ENCODE measurements at places on chromosomes 12 and 14. TPM values are rescaled to one million over a fixed set of nuclear protein-coding genes. Genes with fewer than 3 reads are reported as not detected.
A peak's percentile ranks its signal among the peaks of the same experiment; 100 is the strongest.

DNA sequence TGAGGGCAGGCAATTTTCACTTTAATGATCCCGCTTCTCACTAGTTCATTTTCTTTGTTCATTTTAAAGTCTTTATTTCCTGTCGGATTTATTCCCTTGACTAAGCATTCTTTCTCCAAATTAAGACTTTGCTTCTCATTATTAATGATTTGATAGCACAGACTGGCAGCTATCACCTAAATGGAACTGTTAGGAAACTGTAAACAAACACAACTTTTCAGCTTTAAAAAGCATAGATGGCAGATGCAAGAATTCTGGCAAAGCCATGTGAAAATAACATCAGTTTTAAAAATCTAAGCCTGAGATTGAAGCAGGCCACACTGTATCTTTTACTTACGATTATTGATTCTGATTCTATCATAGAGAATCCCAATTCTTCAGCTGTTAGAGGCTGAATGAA is 111.4 kb downstream of the GARIN6 start:
- no peak for DNase-seq

DNA sequence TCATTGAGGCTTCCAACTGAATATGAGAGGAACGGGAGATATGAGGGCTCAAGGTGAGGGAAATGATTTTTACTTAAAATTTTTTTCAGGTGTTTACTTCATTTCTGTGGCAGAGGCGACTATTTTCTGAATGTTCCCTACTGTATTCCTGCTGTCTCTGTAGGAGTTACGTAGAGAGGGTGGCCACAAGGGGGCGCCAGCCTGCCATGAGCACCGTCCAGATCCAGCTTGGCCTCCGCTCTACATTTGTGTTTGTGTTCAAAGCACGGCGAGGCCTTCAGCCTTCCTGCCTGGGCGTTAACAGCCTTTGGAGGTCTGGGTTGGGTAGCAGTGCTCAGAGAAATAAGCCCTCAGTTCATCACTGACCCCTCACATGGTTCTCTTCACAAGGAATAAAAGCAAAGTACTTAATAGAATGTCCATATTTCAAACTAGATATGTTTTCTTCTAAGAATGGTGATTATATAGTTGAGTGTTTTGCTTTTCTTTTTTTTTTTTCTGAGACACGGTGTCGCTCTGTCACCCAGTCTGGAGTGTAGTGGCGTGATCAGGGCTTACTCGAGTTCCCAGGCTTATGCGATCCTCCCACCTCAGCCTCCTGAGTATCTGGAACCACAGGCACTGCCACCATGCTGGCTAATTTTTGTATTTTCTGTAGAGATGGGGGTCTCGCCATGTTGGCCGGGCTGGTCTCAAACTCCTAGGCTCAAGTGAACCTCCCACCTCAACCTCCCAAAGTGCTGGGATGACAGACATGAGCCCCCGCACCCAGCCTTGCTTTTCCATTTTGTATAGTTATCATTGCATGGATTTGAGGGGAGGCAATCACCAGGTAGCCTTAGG is 22.3 kb downstream of the CKB start:
- DNase-seq: peak; percentile 97

The TDRD9 gene
- total RNA-seq: 2.9 TPM

DNA sequence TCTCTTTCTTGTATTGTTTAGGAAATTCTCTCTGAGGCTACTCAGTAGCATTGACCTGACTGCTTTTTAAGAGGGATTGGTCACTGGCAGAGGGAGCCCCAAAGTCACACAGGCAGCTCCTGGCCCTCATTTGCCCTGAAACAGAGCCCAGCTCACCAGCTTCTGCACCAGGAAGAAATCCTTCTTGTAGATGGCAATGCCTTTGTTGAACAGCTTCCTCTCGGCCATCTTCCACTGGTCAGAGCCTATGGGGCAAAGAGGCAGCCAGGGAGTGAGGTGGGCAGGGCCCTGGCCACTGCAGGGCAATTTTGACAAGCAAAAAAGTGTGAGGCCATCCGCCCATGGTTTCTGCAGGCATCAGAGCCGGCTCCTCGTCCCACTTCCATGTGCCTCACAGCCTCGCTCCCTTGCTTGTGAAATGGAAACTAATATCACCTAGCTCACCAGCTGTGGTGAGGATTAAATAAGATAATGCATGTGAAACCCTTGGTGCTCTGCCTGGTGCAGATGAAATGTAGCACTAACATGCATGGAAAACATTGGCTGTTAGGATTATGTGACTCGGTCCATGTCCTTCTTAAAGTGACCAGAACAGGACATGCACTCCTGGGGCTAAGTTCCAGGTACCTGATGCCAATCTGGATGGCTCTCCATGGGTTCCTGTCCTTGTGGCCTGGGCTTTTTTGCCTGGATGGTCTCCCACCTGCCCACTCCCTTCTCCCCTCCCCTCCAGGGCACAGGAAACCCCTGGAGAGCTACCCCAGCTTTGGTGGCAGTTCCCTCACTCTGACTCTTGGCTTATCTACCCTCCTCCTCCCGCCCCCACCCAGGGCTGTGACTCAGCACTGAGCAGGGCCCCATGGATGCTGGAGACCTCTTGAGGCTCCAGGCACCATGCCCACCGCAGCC is 11.2 kb upstream of the PNMA1 start:
- DNase-seq: no peak

DNA sequence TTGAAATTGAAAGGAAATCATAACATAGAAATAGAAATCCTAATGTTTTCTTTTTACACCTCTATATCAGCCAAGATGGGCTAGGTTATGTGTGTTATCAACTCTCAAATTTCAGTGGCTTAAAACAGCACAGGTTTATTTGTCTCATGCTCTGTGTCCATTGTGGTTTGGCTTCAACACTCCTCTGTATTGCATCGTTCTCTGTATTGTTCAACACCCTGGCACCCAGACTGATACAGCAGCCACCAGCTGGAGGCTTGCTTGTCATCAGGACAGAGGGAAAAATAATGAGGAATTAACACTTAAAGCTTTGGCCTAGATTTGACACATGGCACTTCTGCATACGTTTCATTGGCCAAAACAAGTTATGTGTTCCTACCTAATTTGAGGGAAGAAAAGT is 234.2 kb upstream of the ARHGAP5 start:
- DNase-seq: no peak

DNA sequence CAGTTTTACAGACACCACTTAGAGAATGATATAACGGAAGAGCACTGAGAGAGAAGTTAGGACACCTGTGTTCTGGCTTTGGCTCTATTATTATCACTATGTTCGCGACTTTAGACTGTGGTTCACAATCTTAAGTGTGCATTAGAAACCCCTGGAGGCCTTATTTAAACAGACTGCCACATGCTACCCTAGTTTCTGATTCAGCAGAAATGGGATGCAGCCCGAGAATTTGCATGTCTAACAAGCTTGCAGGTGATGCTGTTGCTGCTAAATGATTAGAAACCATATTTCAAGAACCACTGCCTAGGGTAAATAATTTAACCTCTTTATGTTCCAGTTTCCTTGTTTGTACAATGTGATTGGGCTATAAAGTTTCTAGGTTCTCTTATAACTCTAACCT is 3.6 kb upstream of the RAD51AP1 start:
- DNase-seq: no peak

- DNase-seq: peak; percentile 78
Observed at GRCh38 chr12:6268484-6269157, 41.9 kb upstream of the PLEKHG6 start.
